Effector CD8-positive, alpha-beta T cell (primary cell): ENCODE measurements at places on chromosomes 5 and 9.

GRCh38 chr9:126058591-126058990, 268.0 kb upstream of the MVB12B start:
- no peak for DNase-seq

DNA sequence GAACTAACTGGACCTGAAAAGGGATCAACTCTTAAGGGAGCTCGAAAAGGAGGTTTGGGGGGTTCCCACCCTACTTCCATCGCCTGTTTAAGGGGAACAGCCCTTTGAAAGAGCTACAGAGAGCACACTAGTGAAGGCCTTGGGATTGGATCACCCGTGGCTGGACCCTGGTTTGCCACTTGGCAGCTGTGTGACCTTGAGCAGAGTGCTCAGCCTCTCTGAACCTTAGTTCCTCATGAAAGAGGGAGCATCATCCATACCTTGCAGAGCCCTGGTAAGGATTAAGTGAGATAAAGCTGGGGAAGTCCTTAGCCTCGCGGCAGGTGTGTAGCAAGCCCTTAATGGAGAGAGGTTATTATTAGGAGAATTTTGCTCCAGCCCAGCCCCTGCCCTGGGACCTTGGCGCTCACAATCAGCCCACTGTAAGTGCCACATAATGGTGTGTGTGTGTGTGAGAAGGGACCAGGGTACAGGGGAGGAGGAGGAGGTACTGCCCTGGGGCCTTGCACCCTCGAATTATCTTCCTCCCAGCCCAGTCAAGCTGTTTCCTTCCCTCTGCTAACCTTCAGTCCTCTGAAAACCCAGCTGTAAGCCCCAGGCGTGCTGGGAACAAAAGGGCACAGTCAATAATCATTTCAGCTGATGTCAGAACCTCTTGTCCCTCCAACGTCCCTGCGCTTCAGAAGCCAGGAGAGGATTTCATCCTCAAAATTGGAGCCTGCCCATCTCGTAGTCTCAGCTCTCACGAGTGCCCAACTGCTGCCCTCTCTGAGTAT, 42.9 kb downstream of the FOXI1 start:
- no peak for DNase-seq

GRCh38 chr5:45508135-45508534, 188.0 kb downstream of the HCN1 start:
- DNase-seq = no peak

- DNase-seq = no peak
Observed at GRCh38 chr5:1755321-1755949, 44.2 kb downstream of the MRPL36 start.

DNA sequence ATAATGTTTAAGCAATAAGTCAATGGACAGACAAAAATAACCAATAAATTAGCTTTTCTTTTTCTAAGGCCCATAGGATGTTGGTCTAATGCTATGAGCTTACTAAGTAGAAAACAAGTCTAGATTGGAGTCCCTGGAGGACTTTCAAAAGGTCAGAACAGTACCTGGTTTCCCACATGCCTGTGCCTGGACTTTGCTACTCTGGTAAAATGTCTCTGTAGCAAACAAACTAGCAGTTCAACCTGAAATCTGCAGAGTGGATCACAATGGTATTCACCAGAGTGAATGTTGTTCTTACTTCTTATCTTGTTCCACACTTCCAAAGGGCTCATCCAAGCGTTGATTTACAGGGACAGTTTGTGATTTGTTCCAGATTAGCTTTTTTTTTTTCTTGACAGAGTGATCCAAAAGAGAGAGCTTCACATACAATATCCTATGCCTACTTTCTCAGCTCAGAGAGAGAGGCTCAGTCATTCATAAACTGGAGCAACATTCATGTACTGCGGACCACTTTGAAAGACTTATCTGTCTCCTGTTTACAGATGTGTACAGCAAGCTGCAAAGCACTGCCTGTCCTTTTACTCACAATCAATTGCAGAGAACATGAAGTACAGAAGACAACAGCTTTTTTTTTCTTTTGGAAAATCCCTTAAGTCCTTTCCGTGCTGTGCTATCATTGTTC, 466.1 kb downstream of the SPATA31D1 start:
- no peak for DNase-seq

DNA sequence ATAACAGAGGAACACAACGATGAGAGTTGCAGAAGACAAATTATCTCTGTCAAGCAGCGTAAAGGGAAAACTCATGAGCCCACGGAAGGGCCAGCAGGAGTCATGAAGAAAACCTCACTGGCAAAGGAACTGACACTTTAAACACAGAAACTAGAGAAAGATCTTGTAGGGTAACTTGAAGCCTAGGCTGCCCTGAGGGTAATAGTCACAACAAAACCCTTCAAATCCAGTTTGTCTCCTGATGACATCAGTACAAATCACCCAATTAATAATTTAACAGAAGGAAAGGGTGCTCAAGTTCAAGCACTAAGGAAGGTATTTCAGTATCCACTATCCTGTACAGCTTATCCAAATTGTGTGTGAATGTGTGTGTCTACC, 549.1 kb downstream of the MTRR start:
- DNase-seq = no peak

DNA sequence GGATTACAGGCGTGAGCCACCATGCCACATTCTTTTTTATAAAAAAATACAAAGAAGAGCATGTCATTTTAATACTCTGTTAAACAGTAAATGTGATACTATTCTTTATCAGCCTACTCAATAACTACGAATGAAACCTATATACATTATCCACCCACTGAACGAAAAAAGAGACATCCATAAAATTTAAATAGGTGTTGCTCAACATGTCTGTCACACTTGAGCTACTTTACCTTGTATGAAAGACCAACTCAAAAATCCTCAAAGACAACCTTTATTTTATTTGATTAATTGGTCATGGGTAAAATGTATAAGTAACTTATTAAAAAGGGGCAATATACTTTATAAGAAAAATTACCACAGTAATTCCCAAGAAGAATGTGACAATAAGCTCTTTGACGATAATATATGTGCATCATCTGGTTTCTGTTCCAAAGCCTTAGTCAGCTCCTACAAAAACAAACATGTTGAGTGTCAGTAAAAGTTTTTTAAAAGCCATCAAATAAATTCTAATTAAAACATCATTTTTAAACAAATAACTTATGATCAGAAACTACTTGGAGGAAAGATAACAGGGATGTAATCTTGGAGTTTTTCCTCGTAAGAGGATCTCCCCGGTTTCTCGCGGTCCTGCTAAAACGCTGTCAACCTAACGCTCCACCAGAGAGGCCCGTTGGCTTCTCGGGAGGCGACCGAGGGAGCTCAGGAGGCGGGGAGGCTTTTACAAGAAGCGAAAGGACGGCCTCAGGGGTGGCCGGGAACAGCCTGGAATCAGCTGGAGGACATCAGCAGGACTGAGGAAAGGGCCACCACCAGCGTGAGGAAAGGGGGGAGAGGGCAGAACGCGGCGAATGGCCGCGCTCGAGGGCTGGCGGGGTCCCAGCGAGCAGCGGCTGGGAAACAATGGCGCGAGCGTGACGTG, 13.5 kb upstream of the ANKRD18B start:
- no peak for DNase-seq

GRCh38 chr9:89022001-89022759, 30.9 kb downstream of the S1PR3 start:
- DNase-seq = no peak

GRCh38 chr5:173395257-173395932, 67.2 kb upstream of the STC2 start:
- no peak for DNase-seq

GRCh38 chr5:143561219-143561618, 157.7 kb upstream of the NR3C1 start:
- no peak for DNase-seq

GRCh38 chr5:105288946-105289345, 1726.4 kb upstream of the NUDT12 start:
- no peak for DNase-seq

DNA sequence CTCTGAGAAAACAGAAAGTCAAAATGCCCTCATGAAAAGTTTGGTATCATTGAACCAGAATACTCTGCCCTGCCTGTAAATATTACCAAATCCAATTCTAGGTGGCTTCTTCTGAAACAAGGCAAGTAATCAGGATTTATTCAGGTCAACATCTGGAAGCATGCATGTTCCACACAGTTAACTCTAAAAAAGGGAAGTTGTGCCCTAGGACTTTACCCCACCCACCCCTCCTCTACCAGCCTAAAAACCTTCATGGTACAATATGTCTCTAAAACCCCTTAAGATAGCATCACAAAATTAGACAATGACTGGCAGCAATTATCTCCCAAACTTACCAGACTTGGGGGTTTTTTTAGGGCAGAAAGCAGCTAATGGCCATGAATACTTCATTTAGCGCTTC, 414.8 kb upstream of the SLC30A5 start:
- DNase-seq = no peak

- no peak for DNase-seq
Observed at GRCh38 chr5:137622850-137623249, 113.0 kb downstream of the KLHL3 start.

DNA sequence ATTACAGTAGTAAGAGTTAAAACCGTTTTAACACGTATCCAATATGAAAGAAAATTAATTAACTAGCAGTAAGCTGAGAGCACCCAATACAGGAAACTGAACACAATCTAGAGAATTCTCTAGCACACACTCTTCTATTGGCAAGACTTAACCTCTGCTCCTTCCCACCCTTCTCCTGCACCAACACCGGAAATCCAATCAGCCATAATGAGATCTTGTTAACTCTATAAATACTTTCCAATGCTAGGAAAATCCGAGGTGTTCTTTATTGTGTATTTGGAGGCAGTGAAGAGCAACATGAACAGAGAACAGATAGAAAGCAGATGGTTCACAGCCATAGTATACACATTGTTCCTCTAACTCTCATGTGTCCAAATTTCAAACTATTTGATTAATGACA, 591.7 kb downstream of the CETN3 start:
- DNase-seq = no peak

GRCh38 chr9:10447036-10447435, 165.8 kb downstream of the PTPRD start:
- no peak for DNase-seq

DNA sequence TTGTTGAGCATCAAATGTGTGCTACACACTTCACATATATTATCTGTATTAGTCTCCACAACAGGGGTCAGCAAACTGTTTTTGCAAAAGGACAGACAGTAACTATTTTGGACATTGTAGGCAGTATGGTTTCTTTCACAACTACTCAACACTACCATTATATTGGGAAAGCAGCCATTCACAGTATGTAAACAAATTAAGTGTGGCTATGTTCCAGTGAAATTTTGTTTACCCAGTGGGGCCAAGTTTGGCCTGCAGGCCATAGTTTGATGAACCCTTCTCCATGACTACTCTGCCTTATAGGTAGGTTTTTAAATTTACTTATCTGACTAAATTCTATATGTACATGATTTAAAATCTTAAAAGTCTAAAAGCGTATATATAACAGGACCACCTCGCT, 13.0 kb upstream of the FAM151B start:
- no peak for DNase-seq

- DNase-seq = no peak
Observed at GRCh38 chr5:97133101-97133500, 9.3 kb downstream of the LIX1 start.

DNA sequence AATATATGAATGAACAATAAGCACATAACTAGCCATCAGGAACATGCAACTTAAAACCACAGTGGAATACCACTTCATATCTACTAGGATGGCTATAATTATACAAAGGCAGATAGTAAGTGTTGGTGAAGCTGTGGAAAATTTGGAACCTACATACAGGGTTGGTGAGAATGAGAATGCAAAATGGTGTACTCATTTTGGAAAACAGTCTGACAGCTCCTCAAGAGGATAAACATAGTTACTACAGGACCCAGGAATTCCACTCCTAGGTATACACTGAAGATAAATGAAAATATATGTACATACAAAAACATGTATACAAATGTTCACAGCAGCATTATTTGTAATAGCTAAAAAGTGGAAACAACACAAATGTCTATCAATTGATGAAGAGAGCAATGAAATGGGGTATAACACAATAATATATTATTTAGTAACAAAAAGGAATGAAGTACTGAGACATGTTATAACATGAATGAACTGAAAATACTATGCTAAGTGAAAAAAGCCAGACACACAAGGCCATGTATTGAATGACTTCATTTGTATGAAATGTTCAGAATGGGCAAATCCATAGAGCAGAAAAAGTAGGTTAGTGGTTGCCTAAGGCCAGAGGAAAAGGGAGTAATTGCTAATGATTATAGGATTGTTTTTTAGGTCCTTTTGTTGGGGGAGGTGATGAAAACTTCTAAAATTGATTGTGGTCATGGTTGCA, 31.2 kb upstream of the CDK5RAP2 start:
- no peak for DNase-seq

- no peak for DNase-seq
Observed at GRCh38 chr9:77066388-77066787, 46.9 kb downstream of the FOXB2 start.

- no peak for DNase-seq
Observed at GRCh38 chr5:22577711-22578110, 275.4 kb downstream of the CDH12 start.

- no peak for DNase-seq
Observed at GRCh38 chr5:89849830-89850512, 559.6 kb downstream of the CETN3 start.

- DNase-seq = no peak
Observed at GRCh38 chr5:120405923-120406322, 58.2 kb upstream of the PRR16 start.

DNA sequence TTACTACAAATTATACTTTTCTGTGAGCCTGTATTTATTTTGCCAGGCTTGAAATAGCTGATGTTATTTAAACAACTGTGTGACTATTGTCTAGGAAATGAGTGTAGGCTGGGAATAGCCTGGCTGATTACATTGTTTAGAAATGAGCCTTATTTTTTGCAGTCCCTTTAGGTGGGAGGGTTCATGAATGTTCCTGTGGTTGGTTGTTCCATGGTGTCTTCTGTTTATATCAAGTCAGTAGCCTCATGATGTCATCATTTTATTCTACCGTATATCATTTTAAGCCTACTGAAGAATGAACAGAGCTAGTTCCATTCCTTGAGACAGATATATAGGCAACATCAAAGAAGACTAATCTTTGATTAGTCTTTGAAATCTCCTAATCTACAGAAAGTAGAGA, 53.1 kb downstream of the MAP1B start:
- no peak for DNase-seq

DNA sequence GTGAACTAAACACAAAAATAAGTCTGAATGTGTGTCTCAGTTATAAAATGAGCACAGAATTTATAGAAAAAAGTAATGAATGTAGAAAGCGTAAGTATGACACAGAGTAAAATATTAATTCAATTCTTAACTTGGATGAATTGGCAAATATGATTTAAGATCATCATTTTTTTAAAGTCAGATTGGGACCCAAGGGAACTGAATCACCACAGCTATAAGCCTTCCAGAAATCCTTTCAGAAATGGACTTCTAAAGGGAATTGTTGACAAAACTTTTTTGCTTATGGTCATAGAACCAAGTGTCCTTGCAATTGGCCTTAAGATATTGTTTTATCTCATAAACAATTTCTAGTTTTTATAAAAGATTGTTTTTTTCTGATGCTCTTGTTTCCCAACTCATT, 495.1 kb upstream of the DAB2 start:
- no peak for DNase-seq

DNA sequence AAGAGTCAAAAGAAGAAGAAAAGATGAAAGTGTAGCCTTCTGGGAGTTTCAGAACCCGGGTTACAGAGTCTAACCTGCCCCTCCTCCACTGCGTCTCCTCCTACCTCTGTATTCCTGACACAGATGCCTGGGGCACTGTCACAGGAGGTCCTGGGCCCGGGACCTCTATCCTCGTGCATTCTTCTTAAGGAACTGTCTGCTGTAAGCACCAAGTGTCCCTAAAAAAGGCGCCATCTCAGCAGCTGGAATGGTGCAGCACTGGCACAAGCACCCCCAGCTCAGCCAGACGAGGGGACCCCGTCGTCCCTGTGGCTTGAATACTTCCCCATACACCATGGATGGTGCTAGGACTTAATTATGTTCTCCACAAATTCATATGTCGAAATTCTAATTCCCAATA, 35.8 kb upstream of the MVB12B start:
- no peak for DNase-seq
